ENCODE measurements at places on chromosomes 5 and 9.

DNA sequence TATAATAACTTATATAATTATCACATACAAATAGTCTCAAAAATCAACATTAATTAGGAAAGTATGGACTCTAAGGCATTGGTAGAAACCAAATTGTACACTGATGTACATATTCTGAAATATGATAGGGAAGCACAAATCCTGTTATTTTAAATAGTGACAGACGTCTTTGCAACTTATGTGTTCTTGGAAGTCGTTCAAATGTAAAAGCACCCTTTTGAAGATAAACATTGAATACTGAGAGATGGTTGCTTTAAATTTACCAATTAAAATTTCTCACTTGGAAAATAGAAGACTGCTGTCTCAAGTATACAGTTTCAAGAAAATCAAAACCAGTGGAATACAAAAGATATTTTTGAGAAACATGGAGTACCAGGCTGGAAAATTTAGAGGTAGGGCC lies 457.4 kb upstream of the NUDT12 start:
- no peak for DNase-seq

GRCh38 chr5:108280960-108281569 lies 100.8 kb downstream of the FBXL17 start:
- no peak for DNase-seq

GRCh38 chr5:156120777-156121176 lies 206.2 kb upstream of the SGCD start:
- DNase-seq = peak; percentile 47

- no peak for DNase-seq
These were observed 201.3 kb downstream of the CDK5RAP2 start for GRCh38 chr9:120378680-120379079.

DNA sequence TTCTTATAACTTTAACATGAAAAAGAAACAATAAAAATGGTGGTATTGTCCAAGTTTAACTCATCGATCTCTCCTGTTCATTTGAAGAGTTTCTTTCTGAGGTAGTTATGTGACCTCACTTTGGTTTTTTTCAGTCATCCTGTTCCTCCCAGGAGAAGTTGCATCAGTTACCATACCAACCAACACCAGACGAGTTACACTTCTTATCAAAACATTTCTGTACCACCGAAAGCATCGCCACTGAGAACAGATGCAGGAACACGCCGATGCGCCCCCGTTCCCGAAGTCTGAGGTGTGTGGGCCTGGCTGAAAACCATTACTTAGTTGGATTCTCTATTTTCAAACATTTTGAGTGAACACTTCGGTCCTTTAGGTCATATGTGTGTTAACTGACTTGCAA lies 96.3 kb downstream of the CD180 start:
- DNase-seq = no peak

- DNase-seq = no peak
These were observed 624.9 kb upstream of the GRAMD2B start for GRCh38 chr5:125798307-125798706.

DNA sequence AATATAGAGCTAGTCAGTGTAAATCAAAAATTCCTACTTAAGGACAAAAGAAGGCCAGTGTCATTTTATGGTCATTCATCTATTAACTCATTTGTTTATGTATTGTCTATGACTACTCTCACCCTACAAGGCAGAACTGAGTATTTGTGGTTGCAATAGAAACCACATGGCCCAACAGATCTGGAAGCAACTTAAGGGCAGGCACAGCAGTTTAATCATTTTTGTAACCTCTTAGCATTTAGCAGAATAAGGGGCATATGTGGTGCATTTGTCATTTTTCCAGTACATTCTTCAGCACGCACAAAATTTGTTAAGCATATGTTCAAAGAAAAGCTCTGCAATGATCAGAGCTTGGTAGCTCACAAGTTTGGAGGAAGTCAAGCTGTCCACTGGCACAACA lies 1.1 kb downstream of the FKBP15 start:
- peak; percentile 75 for DNase-seq

- DNase-seq = no peak
These were observed 94.4 kb upstream of the ITGA1 start for GRCh38 chr5:52693280-52693679.

GRCh38 chr5:177444106-177445051 lies 2.2 kb upstream of the PRR7 start:
- no peak for DNase-seq

DNA sequence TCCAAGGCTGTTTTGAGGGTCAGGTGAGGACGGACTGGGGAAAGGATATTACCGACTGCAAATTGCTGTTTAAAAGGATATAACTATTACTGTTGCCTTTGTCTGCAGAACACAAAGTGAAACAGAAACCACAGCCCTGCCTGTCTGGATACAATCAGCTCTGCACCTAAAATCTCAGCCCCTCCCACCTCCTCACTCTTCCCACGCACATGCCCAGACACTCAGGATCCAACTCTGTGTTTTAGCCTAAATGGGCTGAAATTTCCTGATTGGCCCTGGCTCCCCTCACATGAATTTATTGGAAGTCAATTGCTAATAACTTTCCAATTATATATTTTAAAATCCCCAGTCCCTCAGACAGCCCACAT lies 176.3 kb upstream of the PPP1R26 start:
- no peak for DNase-seq

DNA sequence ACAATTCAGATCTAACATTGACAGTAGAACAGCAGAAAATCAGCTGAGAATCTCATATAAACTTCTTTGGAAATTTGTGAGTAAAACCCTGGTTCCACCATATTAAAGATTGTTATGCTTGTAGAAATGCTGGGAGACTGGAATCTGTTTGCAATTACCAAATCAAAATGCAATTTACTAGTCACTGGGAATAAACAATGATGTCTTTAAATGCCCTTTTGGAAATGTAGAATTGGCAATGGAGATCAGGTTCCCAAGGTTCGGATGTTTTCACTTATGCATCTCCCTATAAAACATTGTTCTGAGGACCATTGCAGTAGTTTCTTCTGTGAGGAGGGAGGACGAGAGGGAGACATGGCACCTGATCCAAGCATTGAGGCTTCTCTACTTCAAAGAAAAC lies 384.4 kb downstream of the TMEM167A start:
- no peak for DNase-seq

DNA sequence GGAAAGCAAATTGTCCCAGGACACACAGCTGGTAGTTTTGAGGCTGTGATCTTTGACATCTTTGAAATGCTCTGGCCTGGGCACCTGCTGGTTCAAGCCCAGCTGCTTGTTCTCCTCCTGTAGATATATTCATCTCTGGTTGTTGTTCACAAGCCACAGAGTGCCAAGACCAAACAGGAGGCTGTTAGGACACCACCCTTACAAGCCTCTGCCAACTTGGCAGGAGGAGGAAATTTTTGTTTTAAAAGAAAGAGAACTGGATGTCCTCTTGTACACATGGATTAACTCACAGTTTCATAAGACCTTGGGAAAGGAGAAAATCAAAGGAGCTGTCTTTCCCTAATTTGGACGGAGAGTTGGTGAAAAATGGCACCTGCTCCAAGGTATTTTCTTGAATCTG lies 8.5 kb upstream of the ZFP62 start:
- DNase-seq = no peak

DNA sequence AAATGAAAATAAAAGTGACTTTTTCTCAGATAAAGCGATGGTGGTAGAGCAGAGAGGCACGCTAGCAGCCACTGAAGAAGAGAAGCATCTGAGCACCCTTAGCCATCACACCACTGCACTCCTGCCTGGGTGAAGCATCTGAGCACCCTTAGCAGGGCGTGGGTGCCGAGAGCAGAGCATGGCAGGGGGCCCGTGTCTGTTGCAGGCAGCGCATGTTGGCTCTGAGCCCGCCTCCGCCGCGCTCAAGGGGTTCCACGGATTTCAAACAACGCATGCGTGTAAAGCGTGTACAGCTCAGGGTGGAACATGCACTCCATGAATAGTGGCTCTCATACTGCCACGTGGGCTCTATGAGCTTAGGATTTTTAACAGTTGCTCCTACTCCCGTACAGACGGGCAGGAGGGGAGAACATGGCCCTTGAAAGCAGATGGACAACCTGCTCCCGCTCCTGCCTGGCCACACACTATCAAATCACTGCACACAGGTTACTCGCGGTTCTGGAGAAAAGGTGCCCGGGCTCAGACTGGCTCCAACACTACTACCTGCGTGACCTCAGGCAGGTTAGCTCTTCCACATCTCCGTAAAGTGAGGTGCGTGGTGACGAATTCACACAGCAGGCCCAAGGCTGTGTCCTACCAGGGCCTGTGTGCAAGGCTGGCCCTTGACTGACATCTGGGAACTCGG lies 12.1 kb downstream of the LRRC14B start:
- no peak for DNase-seq
